Stimulated activated CD4-positive, alpha-beta T cell treated with anti-CD3 and anti-CD28 coated beads, Interleukin-4, amount 100 ng/mL, for 4 hours (primary cell): ENCODE measurements at places on chromosomes 1 and 21.

- DNase-seq, result no peak
Observed at GRCh38 chr21:46517361-46517760, 58.7 kb downstream of the DIP2A start.

GRCh38 chr1:32125313-32125712 lies 17.5 kb downstream of the KPNA6 start:
- DNase-seq, result no peak

DNA sequence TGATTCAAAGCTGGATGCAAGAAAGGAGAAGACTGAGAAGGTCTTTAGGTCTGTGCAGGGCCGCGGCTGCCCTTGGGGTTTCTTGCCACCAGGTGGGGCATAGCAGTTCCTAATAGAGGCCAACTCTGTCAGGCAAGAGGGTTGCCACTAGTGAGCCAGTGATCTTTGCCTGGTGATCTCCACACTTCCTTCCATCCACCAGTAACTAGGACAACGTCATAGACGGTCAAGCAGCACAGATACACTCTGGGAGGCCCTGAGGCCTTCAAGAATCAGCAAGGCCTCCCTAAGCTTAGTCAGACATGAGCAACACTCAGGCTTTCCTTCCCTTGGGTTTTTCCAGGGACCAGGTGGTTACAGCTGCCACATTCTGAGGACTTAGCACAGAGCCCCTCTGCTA lies 32.9 kb upstream of the ATP2B4 start:
- DNase-seq, result peak; percentile 38

DNA sequence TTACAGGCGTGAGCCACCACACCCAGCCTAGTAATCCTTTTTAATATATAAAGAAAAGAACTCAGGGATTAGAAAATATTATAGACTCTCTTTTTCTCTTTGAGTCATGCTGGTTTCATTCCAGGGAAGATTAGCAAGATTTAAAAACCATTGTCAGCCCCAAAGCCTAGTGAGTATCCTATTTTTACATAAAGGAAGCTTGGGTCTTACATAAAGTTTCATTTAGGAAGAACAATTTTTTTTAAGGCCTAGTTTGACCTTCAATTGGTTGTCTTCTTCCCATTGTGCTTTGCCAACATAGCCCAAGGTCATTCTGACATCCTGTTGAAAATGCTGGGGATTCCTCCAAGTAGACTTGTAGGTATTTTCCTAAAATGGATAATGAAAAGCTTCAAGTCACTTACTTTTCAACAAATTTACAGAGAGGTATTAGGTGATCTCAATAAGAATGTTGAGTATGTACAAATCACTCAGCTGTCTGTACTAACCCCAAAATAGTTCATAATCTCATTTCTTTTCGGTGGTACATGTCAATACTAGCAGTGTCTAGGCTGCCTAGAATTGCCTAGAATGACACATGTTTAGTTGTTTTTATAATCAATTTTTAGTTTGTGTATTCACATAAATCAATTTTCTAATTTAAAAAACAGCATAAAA lies 4.3 kb upstream of the KIF14 start:
- no peak for DNase-seq

DNA sequence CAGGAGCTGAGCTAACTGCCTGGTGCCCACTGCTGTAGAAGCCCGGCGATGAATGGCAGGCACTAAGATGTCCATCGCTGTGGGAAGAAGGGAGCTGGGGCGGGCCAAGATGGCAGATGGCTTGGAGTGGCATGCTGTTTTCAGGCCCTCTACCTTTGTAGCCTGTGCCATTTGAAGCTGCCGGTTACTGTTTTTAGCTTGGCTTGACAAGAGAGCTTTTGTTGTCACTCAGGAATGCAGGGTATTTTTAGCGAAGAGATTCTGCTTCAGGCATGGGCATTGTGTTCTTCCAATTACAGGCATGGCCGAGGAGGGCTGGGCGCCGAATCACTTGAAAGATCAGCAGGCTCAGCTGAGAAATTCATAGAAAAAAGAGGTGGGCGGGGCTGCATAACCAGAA lies 348.7 kb downstream of the RPS6KC1 start:
- no peak for DNase-seq
